A549 treated with ZK216348 at 1 μM for 4 hours (cell line): ENCODE measurements at places on chromosomes 4 and X. TPM values are rescaled to one million over a fixed set of nuclear protein-coding genes. Genes with fewer than 3 reads are reported as not detected.

The HSD17B11 gene
- 37.4 to 56.5 TPM (median 54.4 TPM) in 5 replicates for total RNA-seq

The SLC2A9 gene
- 0.20 to 0.73 TPM (median 0.39 TPM) in 5 replicates for total RNA-seq

The SORBS2 gene
- 0.27 to 0.97 TPM (median 0.69 TPM) in 4 of 5 replicates, not detected in the other for total RNA-seq

The CXCL3 gene
- 4.4 to 8.3 TPM (median 4.5 TPM) in 5 replicates for total RNA-seq

The MAGEE2 gene
- not detected in 5 replicates for total RNA-seq

The CT45A10 gene
- 0.33 TPM in 1 of 5 replicates, not detected in the others for total RNA-seq

The CXXC4 gene
- total RNA-seq = 0.04 TPM in 1 of 5 replicates, not detected in the others
